ENCODE measurements at places on chromosomes 12 and 14.

- no peak for DNase-seq
Observed at GRCh38 chr12:107200394-107200793, 107.0 kb upstream of the CRY1 start.

GRCh38 chr14:75822522-75823141 lies 159.2 kb downstream of the TGFB3 start:
- DNase-seq, result peak; percentile 67

- DNase-seq, result no peak
Observed at GRCh38 chr12:66176105-66176900, 6.5 kb upstream of the TMBIM4 start.

DNA sequence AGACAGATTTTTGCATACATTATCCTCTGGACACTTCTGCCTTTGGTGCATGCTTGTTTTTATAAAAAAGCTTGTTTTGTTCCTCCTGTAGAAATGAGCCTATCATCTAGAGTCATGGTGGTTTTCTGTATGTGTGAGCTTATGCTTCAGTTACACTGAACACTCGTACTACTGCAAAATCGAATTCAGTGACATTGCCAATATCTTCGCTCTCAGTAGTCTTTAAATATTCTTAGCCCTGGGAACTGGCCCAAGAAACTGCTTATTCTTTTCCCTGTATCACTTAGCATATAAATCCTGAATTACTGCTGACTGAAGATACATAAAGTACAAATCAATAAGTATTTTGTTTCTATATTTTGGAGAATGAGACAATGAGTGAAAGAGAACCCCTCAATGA lies 70.5 kb downstream of the RGS6 start:
- no peak for DNase-seq

GRCh38 chr14:100895411-100895810 lies 8.1 kb downstream of the RTL1 start:
- DNase-seq, result no peak

DNA sequence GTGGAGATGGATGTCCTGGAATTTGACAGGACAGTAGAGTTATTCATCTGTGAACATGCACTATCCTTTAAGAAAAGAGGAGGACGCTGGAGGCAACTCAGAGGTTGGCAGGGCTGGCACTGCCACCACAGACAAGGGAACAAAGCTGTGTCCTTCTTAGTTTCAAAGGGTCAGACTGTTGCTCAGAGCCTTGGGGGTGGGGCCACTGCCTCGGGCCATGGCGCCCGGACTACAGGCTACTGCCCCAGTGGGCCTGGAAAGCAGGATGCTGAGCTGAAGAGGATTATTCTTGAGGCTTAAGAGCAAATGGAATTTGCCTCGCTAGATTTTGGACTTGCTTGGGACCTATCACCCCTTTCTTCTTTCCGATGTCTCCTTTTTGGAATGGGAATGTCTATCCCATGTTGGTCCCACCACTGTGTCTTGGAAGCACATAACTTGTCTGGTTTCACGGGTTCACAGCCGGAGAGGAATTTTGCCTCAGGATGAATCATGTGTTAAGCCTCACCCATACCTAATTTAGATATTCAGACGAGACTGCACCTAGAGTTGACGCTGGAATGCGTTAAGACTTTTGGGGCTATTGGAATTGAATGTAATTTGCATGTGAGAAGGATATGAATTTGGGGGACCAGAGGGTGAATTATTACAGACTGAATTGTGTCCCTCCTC lies 114.8 kb upstream of the RFLNA start:
- DNase-seq, result no peak

- no peak for DNase-seq
Observed at GRCh38 chr14:87940382-87940781, 52.6 kb downstream of the GALC start.

- no peak for DNase-seq
Observed at GRCh38 chr12:56995930-56996496, 10.3 kb downstream of the ZBTB39 start.

DNA sequence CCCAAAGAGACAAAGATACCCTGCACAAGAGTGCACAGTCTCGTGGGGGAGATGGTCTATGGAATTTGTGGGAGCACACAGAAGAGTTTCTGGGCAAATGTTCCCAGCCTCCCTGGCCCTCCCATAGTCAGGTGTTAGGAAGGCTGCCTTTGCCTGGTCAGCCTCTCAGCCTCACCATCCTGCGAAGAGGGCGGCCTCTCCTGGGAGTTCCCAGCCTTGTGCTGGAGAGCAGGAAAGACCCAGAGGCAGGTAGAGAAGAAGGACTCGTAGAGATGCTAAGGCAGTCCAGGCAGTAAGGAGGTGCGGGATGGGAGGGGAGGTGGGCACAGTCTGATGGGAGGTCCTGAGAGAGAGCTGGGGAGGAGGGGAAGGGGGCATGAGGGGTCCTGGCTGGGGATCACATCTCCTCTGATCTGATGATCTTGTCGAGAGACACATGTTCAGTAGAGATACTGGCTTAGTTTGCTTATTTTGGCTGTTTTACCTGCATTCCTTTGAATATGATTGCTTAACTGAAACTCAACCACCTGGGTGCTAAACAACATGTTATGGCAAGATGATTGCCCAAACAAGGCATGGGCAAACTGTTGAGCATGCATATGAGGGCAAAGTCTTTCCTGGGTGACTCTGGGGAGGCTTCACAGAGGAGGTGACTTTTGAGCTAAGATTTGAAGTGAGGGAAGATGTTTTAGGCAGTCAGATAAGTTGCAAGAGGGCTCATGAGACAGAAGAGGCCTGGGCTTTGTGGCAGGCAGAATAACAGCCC lies 10.5 kb downstream of the SERPINA6 start:
- no peak for DNase-seq

- DNase-seq, result no peak
Observed at GRCh38 chr12:94952325-94952724, 51.2 kb downstream of the NDUFA12 start.

GRCh38 chr12:92457458-92458180 lies 245.2 kb upstream of the PLEKHG7 start:
- no peak for DNase-seq

GRCh38 chr12:106740818-106741217 lies 33.7 kb upstream of the RIC8B start:
- DNase-seq, result no peak

- peak; percentile 4 for DNase-seq
Observed at GRCh38 chr14:37668646-37669045, 73.2 kb downstream of the TTC6 start.

GRCh38 chr12:27785882-27786570 lies 6.0 kb upstream of the MANSC4 start:
- no peak for DNase-seq

DNA sequence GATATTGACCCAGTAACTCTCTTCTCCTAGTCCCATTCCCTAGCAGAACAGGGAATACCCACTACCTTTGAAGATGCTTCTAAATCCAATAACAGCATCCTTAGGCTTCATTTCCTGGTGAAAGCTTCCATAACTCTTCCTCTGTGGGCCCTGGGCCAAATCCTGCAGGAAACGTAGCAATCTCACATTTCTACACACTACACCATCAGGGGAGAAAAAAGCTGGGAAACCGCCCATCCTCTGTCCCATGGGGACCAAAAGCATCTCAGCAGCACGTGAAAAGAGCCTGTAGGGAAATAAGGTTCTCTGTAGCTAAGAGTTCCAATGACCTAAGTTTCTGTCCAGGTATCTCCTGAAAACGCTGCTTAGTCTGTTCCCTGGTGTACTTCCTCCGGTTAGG lies 340.2 kb downstream of the DPF3 start:
- DNase-seq, result no peak

DNA sequence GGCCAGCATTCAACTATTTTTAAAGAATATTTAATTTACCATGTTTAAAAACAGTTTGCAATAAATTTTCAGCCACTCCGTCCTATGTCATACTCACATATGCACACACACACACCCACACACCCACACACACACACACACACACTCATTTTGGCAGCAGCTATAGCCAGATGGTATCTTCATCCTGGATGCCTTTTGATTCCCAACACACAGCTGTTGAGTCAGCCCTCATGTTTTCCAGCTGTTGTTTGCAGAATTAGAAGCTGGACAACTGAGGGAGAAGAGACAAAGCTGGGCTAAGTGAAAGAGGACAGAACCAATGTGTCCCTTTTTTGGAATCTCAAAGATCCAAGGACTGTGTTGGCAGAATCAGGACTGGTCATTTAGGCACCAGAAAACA lies 80.0 kb upstream of the EGLN3 start:
- DNase-seq, result peak; percentile 58

DNA sequence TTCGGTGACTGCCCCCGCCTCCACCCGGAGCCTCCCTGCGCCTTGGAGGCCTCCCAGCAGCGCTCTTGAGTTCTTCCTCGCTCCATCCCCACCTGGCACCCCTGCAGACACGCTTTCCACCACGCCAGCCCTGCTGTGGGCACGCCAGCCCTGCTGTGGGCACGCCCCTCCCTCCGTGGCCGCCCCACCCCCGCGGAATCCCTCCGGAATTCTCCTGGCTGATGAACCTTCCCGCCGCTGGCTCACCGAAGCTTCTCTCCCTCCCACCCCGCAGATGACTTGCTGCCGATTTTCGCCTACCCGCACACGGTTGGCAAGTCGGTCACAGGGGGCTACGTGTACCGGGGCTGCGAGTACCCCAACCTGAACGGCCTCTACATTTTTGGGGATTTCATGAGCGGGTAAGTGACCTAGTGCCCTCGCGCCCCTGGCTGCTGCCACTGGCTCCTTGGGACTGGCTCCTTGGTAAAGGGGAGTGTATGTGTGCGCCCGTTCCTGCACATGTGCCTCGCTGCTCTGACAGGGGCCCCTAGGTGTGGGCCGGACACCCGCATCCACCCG lies 15.2 kb downstream of the HHIPL1 start:
- no peak for DNase-seq

DNA sequence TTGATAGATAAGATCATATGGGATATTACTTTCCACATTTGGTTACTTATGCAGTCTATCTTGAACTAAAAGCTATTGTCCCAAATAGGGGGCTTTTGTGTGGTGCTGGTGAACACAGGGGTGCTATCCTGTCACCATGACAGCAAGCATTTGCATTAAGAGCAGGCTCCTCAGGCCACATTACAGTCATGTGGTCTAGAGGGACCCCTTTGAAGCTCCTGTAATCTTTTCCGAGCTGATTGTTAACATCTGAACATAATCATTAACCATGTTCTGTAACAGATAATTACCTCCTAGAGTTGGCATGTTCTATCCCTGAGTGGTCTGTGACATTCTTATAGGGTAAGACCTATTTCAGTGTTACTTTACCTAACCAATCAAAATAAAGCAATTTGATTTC lies 178.8 kb downstream of the KTN1 start:
- DNase-seq, result no peak

DNA sequence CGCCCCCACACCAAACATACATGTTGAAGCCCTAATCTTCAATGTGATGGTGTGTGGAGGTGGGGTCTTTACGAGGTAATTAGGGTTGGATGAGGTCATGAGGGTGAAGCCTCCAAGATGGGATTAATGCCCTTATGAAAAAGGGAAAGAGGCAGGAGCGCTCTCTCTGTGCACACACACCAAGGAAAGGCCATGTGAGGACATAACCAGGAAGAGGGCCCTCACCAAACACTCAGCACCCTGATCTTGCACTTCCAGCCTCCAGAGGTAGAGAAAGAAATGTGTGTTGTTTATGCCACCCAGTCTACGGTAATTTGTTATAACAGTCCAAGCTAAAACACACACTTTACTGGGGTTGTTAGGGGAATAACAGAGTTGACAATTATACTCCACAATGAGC lies 14.6 kb upstream of the PITPNM2 start:
- no peak for DNase-seq

DNA sequence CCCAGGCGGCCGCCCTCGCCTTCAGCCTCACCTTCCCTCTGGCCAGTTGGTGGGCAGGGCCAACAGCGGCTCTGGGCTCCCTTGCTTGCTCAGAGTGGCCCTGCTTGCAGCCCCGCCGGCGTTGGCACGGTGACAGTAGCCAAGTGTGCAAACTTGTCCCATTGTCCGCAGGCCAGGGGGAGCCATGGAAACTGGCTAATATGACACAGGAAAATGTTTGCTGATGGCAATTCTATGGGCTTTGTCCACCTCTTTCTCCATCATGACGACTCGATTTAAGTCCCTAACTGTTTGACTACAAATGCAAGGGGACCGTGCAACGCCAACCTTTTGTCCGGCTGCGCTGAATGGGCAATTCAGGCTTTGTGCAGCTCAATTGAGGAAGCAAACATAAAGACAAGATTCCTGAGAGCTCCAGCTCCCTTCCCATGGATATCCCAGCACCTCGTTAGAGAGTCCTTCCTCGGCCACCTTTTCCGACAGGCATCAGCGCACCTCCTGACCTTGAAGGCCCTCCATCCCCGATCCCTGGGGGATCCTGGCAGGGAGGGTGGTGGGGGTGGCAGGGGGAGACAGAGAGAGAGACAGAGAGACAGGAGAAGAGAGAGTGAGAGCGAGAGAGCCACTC lies 785 bp upstream of the FAM181A start:
- no peak for DNase-seq

DNA sequence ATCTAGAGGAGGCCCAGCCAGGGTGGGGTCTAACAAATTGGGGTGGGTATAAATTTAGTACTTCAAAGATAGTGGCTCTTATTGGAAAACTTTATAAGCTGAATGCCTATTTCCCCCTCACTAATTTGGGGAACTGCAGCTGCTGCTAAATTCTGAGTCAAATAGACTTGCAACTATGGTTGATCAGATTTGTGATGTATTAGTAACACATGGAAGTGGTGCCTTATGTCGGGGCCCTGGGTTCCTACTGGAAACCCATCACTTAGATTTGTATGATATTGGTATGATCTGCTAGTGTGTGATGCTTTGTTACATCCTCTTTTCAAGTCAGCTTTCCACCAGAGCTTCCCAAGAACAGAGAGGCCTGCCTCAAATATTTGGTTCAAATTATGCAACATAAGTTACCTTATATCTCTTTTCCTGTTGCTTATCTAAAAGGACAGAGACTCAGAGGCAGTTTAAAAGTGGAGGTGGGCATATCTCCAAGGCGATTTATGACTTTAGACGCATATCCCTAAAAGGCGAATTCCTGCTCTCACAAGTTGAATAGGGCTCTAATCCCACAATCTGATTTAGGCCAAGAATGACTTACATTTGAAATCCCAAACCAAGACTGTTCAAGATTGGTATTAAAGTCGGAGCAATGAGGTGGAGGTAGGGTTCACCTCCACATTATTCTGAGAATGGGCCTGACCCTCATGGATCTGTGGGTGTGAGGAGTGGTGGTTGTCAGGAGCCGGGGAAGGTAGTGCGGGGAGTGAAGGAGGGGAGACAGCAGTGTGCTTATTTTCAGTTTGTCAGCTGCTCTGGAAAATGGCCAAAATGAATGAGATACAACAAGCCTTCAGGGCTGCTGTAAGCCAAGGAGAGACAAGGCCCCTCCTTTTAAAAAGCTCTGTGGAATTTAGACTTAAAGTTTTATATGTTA lies 425.8 kb downstream of the RAD51B start:
- DNase-seq, result no peak

DNA sequence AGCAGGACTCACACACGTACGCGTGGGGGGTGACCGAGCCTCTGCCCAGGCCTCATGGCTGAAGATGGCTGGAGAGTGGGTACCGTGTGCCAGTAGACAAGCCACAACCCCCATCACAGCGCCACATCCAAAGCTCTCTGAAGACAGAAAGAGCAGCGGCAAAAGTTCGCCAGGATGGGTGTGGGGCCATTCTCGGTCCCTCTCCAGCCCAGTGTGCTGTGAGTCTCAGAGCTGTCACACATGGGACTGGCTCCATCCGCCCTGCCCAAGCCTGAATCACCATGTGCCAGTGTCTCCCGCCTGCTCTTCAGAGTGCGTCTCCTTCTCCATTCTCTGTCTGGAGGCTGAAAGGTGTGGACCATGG lies 5.7 kb downstream of the TMEM179 start:
- DNase-seq, result no peak

- DNase-seq, result no peak
Observed at GRCh38 chr12:109581334-109581691, 7.7 kb downstream of the MVK start.
